Astrocyte of the hippocampus (primary cell): ENCODE measurements at places on chromosomes 3 and 15.

- no peak for DNase-seq
These were observed 39.8 kb downstream of the CCR3 start for GRCh38 chr3:46282041-46282440.

DNA sequence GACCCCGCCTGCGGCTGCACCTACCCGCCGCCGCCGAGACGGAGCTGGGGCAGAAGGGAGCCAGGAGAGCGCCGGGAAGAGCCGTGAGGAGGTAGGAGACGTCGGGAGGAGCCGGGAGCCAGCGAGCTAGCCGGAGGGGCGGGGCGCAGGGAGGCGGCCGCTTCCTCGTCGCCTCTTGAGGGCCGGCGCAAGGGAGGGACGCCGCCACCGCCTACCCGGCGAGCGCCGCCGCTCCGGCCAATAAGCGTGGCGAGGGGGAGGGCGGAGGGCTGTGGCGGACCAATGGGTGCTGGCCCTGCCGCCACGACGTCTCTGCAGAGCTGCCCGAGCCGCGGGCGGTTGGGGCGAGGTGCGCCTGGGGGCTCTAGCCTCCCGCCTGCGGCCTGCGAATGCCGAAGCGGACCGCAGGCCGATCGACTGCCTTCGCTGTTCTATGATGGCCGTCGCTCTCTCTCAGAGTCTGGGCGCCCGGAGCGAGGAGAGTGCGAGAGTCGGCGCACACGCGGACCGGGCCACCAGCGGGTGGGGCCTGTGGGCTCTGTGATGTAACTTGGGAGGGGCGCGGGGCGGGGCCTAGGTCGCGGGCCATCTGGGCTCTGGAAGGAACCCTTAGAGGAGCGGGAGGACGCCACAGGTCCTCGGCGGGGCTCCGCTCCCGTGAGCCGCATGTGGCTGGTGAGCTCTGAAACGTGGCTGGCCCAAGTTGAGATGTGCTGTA, 72.7 kb upstream of the MAP4 start:
- DNase-seq, result peak; percentile 99

DNA sequence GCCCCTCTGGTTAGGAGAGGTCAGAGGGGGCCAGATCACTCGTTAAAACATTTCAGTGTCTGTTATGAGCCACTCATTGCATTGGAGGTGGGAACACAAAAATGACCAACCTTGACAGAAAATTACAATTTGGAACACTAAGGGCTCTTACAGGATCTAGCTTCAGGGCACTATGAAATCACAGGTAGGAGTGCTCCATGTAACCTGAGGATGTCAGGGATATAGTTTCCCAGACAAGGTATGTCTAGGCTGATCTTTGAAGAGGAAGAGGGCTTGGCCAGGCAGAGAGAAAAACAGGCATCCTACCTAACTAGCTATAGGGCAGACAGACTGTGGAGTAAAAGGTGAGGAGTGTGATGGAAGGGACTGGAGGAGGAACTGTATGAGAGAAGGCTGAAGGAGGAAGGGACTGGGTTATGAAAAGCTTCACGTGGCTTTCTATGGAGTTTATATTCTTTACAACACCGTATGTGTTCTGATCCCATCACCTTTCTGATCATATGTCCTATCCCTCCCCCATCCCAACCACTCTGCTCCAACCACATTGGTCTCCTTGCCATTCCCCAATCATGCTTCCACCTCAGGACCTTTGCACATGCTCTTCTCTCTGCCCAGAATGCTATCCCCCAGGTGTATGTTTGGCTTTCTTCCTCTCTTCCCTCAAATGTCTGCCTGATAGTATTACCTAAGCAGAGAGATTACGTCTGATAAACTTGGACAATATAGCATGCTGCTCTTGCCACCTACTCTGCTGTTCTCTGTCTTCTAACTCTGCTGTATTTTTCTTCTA, 88.2 kb downstream of the CCR1 start:
- DNase-seq, result no peak

- no peak for DNase-seq
These were observed 2.0 kb upstream of the FAM219B start for GRCh38 chr15:74908635-74909034.

DNA sequence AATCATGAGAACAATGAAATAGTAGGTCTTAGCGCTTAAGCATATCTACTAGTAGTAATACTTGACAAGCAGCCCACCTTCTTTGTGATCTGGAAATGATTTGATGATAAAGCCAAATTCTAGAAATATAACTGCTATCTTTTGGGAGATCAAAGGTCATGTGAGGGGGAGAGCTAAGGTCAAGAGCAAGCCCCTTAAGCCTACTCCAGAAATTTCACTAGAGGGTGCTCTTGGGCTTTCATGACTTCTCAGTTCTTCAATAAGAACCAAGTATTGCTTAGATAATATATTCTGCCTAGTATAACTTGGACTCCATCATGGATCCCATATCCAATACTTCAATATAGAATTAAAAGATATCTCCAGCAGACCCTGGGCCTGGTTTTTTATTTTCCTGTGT, 319.6 kb downstream of the ZBTB20 start:
- DNase-seq, result peak; percentile 51

- DNase-seq, result no peak
These were observed 53.7 kb downstream of the CCDC54 start for GRCh38 chr3:107430996-107431245.

DNA sequence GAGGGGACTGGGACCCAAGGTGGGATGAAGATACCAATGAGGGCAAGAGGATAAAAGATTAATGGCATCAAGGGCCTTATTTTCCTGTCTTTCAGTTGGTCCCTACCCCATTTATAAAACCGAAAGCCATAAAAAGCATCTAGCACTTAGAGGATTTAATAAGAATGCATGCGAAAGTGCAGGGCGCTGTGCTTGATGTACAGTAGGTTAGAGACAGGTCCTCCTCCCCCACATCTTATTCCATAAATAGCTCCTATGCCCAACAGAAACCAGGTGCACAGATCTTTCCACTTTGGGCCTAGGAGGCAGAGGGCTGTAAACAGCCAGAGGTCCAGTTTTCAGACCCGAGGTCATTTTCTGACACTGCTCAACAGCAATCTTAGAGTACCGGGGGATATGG, 1.2 kb downstream of the LPCAT4 start:
- DNase-seq, result no peak

DNA sequence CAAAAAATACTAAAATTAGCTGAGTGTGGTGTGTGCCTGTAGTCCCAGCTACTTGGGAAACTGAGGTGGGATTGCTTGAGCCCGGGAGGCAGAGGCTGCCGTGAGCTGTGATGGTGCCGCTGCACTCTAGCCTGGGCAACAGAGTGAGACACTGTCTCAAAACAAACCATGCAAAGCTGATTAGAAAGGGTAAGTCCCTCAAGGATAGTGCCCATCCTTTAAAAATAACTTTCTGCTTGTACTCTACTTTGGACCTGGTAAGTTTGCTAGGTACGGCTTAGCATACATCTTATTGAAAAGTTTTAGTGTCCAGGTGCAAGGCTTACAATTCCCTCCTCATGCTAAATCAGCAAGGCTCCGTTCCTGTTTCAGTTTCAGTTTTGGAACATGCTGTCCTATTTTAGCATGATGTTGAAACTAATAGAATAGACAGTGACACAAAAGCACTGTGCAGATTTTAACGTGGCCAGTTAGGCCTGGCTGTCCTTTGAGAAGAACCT, 21.4 kb downstream of the FEM1B start:
- DNase-seq, result no peak

DNA sequence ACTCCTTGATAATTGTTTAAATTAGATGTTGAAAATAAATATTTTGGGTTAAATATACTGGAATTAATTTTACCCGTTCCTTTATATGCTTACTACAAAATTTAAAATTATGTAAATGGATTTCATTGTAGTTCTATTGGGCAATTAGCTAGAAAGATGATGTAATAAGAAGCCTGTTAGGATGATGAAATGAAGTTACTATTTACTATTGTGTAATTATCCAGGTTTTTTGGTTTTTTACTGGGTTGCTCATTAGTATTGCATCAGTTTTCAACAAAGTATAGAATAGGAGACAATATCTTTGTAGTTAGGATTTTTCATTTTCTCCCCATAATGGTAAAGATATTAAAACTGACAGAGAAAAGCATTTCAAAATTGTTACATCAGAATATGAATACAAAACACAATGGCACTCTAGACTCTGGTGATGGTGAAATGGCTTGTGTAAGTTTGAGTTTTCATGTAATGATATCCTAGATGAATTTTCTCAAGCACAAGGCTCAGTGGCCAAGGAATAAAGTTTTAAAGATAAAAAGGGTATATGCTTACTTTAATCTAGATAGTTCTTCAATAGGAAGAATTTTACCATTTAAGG, 222.0 kb downstream of the P3H2 start:
- DNase-seq, result no peak

DNA sequence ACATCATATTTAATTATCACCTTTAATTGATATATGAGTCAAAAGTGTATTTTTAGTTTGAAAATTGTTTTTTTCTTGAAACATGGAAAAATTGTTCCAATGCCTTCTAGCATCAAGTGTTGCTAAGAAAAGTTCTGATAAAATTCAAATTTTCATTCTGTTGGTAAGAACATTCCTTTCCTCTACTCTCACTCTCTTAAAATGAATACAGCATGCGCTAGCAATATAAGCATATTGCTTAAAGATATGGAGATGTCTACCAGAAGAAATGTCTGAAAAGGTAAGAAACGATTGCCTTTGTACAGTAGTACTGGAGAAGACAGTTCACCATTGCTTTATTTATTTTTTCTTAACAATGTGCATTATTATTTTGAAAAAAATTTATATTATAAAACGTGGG, 17.6 kb upstream of the ZBTB38 start:
- no peak for DNase-seq

DNA sequence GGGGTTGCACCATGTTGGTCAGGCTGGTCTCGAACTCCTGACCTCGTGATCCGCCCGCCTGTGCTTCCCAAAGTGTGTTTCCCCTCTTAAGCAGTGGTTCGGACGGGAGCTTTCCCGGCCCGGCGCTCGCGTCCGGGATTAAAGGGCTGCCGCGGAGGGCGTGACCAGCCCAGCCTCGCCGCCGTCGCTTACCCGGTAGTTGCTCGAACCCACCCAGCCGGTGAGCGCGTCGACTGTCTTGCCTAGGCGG, 513 bp downstream of the CLASP2 start:
- DNase-seq, result no peak

GRCh38 chr3:4507024-4507596, 14.0 kb downstream of the ITPR1 start:
- no peak for DNase-seq

DNA sequence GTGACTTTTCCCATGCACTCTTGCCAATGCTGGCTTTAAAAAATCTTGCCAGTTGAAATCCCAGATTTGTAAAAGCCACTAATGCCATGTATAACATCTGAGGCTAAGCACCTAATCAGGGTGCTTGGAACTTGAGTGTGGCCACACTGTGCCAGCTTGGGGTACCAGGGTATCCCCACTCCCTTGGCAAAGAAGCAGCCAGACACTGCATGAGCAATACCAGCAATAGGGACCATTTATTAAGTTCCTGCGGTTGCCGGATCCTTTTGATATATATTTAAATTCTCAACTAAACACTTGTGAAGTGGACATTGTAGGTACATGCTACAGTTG, 2.2 kb upstream of the RHCG start:
- DNase-seq, result no peak

GRCh38 chr3:23829242-23829934, 23.6 kb downstream of the UBE2E1 start:
- no peak for DNase-seq

- DNase-seq, result peak; percentile 89
These were observed 18.8 kb upstream of the DGKG start for GRCh38 chr3:186380622-186381380.

DNA sequence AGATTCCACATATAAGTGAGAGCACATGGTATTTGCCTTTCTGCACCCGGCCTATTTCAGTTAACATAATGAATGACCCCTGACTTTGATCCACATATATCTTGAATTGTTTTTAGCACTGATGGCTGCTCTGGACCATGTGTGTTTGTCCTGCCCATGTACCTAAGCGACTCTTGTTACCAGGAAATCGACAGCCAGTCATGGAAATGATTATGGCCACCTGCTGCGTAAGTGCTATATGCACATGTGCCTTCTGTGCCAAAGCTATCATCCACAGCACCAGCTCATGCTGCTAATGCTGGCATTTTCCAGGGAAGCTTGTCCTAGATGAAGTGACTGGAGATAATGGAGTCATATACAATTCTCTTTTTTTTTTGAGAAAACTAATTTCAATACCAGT, 103.7 kb downstream of the PEX5L start:
- no peak for DNase-seq

GRCh38 chr3:143827425-143827824, 20.8 kb downstream of the SLC9A9 start:
- DNase-seq, result no peak

GRCh38 chr3:142615171-142615570, 19.0 kb downstream of the PLS1 start:
- DNase-seq, result no peak

GRCh38 chr3:32045091-32045915, 61.1 kb upstream of the GPD1L start:
- no peak for DNase-seq

- no peak for DNase-seq
These were observed 201.7 kb upstream of the LINGO1 start for GRCh38 chr15:77834276-77834990.

- DNase-seq, result no peak
These were observed 5.4 kb upstream of the MASP1 start for GRCh38 chr3:187296911-187297310.

DNA sequence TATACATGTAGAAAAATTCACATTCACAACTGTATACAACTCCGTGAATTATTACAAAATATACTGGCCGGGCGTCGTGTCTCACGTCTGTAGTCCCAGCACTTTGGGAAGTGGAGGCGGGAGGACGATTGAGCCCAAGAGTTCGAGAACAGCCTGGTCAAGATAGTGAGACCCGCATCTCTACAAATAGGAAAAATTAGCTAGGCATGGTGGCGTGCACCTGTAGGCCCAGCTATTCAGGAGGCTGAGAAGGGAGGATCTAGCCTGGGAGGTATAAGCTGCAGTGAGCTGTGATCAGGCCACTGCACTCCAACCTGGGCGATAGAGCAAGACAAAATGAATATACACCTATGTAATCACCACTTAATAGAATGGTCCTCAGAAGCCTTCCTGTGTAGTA, 1.3 kb downstream of the RAD51 start:
- DNase-seq, result no peak

DNA sequence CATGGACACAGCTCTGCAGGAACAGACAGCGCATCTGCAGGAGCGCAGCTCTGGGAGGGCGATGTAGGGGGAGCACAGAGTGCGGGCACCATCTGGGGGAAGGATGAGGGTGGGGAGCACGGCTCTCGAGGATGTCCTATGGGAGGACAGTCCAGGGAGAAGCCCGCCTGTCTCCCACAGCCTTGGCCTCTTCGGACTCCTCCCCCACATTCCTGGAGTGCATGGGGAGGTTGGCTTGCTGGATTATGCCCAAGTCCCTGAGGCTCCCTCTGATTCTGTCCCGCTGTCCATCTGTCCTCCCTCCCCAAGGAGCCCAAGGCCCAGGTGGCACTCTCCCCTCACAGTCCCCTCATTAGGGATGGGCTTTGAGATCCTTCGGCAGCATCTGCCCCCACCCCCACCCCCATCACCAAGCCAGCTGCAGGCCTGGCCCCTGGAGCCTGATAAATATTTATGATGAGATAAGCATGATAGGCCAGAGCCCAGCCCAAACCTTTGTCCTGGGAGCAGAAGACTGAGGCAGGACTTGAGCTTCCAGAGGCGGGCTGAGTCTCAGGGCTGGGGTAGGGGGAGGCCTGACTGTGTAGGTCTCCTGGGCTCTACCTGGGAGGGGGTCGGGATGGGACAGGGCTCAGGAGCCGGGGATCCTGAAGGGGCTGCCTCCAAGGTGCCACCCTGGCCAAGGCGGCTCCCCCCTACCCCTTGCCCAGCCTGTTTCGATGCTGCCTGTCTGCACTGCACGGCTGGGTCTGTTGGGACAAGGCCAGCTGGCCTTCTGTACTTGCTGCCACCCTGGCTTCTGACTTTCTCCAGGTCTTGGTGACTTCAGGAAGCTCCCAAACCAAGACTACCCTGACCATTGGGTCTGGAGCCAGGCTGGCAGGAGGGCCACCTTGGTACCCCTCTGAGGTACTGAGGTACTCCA, 28.6 kb upstream of the SEMA3F start:
- peak; percentile 72 for DNase-seq
